ENCODE measurements at places on chromosomes 16 and 17.
A peak's percentile ranks its signal among the peaks of the same experiment; 100 is the strongest.

DNA sequence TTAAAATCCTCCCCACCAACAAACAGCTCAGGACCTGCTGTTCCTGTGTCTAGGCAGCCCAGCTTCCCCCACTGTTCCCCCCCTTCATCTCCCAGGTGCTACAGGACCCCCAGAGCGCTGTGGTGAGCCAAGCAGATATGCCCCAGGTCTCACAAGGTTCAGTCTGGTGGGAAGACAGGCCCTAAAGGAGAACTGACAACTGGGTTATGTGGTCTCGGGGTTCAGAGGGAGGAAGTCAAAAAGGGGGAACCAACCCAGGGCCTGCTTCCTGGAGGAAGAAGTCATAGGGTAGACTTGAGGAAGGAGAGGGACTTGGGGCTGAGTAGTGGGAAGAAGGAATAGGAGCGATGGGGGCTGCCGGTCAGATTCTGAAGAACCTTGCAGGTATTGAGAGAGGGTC is 2.6 kb downstream of the RIPOR1 start:
- DNase-seq, result peak; percentile 61

- DNase-seq, result no peak
Measured at GRCh38 chr17:61363601-61364462, 35.8 kb upstream of the TBX2 start.

GRCh38 chr16:74691093-74691855 is 9.4 kb downstream of the MLKL start:
- peak; percentile 28 for DNase-seq

- DNase-seq, result peak; percentile 60
Measured at GRCh38 chr17:68011199-68011665, 15.0 kb upstream of the C17orf58 start.

DNA sequence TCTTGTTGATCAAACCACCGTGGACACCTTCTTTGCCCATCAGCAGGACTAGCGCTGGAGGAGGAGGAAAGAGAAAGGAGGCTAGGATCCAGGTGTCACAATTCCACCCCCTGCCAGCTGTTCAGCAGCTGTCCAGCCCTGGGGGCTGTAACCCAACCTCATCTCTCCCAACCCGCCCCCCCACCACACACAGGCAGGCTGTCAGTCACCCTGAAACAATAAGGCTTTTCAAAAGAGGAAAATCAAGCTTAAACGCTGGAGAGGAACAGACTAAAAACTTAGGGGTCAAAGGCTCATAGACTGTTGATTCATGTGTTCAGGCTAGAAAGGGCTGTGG is 2.4 kb downstream of the PFN1 start:
- no peak for DNase-seq

DNA sequence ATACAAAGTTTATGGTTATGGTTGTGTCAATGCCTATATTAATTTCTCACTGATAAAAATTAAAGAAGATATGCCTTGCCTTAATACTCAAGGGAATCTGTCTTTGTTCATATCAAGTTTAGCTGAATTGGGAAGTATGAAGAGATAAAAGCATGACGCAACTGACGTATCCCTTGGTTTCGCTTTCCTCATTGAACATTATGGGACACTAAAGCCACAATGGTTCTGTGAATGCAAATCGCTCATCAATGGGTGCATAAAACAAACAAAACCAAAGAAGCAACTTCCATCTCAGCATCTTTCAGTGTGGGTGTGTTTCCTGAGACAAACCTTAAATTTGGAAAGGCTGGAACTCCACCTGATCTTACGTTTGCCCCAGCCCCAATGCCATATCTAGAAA is 108.2 kb downstream of the NPIPB5 start:
- peak; percentile 20 for DNase-seq

GRCh38 chr17:7479213-7480088 is at the start of gene ZBTB4:
ZBTB4 (minus strand) TSS chr17:7479631; CDS start chr17:7466801, 12,830 bp downstream.
- DNase-seq, result peak; percentile 45

DNA sequence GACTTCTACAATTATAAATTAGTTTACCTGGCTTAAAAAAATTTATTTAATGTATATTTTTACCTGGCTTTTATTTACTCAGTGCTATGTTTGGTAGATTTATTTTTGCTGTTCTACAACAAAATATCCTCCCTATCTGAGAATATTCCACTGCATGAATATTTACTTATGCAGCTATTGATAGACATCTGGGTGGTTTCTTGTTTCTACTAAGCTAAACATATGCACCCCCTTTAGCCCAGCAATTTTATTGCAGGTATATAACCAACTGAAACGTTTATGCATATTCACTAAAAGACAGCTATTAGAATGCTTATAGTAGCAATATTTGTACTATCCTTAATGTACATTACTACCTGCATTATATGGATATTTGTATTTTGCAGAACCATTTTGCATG is 187.7 kb upstream of the CPHXL start:
- DNase-seq, result no peak

- DNase-seq, result no peak
Measured at GRCh38 chr17:64022611-64023063, 2.2 kb upstream of the ICAM2 start.

GRCh38 chr16:47787696-47788095 is 326.6 kb downstream of the PHKB start:
- peak; percentile 32 for DNase-seq

GRCh38 chr16:81551151-81551808 is 106.7 kb downstream of the CMIP start:
- peak; percentile 49 for DNase-seq

DNA sequence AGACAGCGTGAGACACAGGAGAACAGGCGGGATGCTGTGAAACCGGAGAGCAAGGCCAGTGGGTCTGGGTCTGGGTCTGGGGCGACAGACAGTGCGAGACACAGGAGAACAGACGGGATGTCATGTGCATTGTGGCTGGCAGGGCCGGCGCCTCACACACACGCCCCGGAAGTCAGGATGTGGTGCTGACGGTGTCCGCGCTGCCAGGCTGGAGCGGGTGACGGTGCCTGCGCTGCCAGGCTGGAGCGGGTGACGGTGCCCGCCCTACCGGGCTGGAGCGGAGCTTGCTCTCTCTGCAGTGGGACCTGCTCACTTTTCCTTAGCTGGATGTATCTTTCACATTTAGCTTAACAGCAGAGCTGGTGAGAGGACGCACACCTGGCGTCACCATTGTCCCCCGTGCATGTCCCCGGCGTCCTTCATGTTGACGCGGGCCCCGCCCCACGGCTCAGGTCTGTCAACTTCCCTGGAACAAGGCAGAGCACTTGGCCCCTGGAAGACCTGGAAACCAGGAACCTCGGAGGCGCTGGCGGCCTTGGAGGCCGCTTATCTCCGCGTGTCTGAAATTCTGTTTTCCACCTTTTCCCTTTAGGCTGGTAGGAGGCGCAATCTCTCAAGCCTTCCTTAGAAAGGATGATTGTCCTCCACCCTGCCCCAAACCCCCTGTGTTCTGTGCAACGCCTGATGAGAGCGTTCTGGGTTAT is 43.0 kb upstream of the ZNF750 start:
- DNase-seq, result no peak

DNA sequence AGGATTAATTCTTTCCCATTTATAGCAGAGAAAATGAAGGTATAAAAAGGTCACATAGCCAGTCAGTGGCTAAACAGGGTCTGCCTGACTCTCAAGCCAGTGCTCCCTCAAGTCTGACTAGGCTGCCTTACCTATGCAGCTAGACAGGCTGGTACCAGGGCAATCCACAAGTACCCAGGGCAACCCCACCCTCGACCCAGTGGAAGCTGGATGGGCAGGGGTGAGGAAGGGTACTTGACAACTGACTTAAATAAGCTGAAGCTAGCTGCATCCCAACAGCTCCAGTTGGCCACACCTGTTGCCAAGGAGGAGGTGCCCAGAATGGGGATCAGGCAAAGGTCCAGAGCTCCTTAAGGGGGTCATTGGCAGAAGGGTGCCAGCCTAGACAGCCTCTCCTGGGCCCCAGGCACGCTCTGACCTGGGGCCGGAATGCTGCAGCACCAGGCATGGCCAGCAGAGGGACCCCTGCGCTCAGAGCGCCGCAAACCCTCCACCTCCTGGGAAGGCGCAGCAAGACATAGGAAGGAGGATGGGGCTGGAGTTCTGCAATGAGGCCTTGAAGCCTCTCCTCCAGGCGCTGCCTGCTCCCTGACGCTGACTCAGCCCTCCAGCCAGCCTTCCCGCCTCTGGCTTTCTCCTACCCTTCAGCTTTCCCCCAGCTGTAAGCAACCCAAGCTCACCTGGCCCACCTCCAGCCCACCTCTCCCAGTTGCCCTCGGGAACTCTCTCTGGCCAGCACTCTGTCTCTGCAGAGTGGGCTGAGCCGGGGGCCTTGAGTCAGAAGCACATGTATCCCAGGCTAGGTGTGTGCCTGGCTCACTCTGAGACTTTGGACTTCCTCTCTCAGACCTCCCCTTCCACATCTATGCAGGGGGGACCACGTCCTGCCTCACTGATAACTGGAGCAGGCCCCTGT is 28.8 kb downstream of the MPP2 start:
- DNase-seq, result peak; percentile 70

DNA sequence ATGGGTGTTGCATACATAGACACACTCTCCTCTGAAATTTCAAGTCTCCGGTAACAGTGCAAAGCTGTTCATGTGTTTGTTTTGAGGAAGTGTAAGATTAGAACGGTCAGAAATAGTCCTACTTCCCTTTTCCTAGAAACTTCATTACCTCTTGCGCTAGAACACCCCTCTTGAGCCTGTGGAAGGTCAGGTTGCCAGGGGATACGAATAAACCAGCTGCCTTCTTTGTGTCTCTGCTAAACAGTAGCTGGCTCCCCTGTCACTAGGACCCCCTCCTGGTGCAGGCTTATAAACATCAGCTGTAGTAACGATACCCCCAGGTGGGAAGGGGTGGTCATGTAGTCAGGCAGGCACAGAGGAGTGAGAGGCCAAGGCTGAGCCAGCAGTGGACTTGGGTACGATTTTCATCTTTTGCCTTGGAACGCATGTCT is 113.4 kb upstream of the RCVRN start:
- peak; percentile 92 for DNase-seq

DNA sequence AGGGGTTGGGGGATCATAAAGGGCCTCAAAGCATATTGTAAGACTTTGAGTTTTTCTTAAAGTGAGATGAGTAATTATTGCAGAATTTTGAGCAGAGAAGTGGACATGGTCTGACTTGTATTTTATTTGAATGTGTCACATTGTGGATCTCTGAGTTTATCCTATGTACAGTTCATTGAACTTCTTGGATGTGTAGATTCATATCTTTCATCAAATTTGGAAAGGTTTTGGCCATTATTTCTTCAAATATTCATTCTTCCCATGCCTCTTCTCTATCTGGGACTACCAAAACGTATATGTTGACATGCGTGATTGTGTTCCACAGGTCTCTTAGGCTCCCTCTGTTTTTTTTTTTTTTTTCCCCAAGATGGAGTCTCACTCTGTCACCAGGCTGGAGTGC is 14.3 kb upstream of the DLX3 start:
- no peak for DNase-seq

DNA sequence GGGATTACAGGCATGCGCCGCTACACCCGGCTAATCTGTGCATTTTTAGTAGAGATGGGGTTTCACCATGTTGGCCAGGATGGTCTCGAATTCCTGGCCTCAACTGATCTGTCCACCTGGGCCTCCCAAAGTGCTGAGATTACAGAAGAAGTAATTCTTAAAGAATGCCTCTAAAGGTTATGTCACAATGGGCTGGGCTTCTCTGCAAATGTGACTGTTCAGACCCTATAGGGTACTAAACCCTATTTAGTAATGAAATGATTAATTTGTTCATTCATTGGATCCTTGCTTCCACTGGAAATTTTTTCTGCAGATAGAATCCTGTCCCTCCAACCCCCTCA is 108.8 kb upstream of the CORO6 start:
- DNase-seq, result no peak

GRCh38 chr16:78244131-78244895 is 144.9 kb downstream of the WWOX start:
- DNase-seq, result no peak

- no peak for DNase-seq
Measured at GRCh38 chr17:50111673-50112655, 16.8 kb downstream of the PDK2 start.

GRCh38 chr16:86664522-86665318 is 86.4 kb downstream of the FOXL1 start:
- DNase-seq, result peak; percentile 95

DNA sequence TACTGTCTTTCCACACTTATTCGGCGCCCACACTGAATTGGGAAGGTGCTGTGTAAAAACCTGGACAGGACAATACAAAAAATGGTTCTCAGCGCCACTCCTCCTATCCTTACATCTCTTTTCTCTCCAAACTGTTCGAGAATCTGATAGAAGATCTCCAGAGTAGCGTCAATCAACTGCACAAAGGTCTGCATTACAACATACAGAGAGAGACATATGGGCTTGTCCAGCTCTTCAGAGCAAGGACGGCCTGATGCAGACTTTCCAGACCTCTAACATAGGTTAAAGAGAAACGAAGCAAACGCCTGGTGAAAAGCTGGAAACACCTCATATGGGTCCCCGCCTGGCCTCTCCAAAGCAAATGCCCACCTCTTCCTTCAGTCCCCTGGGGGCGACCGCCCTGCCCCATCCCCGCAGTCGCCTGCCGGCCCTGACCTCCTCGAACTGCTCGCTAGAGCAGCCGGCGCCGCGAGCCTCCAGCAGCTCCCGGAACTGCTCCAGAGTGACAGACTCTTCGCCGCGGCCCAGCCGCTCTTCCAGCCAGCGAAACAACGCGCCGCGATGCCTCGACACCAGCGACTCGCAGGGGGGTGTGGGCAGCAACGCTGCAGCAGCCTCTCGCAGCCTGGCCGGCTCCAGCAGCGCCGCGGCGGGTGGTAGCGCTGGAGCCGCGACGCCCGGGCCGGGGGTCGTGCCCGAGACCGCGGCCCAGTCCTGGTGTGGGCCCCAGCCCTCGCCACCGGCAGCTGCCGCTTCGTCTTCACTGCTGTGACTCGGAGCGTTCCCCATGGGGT is 526 bp downstream of the ZZEF1 start:
- peak; percentile 45 for DNase-seq

DNA sequence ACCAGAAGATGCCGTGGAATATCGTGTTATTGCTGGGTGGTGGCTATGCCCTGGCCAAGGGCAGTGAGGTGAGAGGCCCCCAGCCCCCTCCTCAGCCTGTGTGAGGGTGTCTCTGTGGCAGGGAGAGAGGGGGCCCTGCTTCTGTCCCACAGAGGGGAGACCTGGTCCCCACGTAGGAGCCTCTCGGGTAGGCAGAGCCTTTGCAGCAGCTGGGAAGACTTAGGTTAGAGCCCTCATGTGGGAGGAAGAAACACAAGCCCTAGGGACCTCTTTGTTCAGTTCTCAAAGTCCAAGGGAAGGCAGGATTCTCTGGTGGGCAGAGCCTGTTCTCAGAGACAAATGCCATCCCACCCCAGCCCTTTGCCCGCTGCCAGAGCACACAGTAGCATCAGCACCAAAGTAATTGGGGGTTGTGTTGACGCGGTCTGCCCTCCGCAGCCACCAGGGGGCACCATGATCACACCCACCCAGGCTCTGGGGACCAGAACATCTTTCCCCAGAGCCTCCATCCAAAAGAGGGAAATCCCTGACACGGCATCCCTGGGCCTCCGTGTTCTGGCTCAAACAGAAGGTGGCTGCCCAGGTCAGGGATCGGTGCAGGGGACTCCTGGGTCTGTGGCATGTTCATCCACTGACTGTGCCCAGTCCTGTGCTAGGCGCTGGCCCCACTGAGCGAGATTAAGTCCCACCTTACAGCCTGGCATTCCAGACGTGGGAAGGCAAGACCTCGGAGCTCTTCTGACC is 11.5 kb upstream of the FOXN1 start:
- peak; percentile 74 for DNase-seq
